ENCODE measurements at places on chromosomes 3 and 15. TPM values are rescaled to one million over a fixed set of nuclear protein-coding genes. Genes with fewer than 3 reads are reported as not detected.
A peak's percentile ranks its signal among the peaks of the same experiment; 100 is the strongest.

DNA sequence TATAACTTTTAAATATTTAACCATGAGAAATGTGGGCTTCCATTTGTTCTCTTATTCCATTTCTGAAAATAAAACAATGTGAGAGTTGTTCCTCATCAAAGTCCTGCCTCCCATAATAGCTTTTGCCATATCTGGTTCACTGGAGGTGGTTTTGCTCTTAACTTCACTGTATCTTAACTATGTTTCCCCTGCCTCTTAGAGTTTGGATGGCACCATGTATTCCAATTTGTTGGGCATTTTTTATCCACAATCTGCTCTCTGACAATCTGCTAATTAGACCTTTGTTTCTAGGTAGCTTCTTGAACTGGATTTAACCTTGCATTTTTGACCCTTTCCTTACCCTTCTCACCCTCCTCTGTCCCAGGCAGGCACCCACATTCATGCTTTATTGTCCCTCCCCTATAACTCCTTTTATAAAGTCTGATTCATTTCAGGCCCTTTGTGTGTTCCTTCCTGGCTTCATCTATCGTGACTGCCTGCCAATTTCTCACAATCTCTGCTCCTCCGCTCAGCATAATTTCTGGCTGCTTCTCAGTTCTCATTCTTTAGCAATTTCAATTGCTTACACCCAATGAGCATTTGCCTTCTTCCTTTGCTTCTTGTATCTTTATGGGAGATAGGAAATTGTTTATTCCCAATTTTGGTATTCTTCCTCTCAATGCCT lies 144.2 kb upstream of the ARHGEF26 start:
- no peaks in the 10 kb centered on the region for H3K4me1 ChIP-seq
- no peak overlapping the region for H3K27ac ChIP-seq
- no peaks in the 10 kb centered on the region for H3K27me3 ChIP-seq
- DNase-seq: no peak

DNA sequence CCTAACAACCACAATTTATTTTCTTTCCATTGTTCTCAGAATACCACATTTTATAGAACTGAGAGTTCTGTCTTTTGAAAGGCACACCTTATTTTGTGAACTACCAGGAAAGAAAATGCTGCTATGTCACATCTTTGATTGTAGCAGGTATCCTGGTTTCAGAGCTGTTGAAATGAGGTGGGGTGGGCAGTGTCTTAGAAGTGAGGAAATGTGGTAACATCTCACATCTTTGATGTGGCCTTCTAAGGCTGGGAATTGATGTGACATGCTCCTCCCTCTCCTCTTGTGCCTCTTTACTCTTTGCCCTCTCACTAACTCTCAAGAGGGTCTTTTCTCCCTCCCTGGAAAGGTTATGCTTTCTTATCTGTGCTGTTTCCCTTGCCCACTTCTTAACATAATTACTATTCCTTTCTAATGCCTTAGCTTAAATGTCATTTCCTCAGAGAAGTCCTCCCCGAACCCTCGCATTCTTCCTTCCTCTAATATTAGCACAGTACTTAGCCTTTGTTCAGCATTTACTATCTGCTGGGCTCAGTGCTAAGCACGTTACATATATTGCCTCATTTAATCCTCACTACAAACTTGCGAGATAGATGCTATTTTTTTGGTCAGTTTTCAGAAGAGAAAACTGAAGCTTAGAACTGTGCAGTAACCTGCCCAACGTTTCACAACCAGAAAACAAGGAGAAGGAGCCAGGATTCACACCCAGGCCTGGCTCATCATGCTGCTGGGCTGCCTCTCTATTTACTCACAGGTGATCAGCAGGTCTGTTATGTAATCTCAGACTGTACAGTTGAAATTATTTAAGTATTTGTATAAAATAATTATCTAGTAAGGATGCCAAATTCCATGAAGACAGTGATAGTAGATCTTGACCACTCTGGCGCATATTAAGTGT lies 24.0 kb upstream of the SPTSSB start:
- H3K4me3 ChIP-seq: no peak overlapping the region
- H3K36me3 ChIP-seq: peaks cover 4% of the 10 kb centered on the region
- peak; percentile 52 for DNase-seq
- peaks cover 34% of the 10 kb centered on the region for H3K4me1 ChIP-seq
- H3K27me3 ChIP-seq: peaks cover 42% of the 10 kb centered on the region

DNA sequence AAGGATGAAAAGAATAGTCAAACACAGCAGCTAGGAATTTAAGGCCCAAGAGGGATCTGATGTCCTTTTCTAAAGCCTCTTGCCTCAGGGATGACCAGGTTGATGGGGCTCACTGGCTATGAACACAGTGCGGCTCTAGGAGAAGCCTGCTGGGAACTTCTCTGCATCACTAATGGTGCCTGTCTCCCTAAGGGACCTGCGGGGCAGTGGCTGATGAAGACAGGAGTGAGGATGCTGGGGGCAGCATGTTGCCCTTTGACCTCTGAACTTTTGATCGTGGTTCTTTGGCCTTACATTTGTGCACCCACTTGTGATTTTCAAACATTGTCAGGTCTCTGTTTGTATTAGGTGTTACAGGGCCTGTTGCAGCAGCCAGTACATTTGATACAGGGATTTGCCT lies 64.9 kb upstream of the KLHL25 start:
- DNase-seq: no peak
- H3K36me3 ChIP-seq: no peaks in the 10 kb centered on the region
- H3K4me3 ChIP-seq: no peak overlapping the region
- H3K27ac ChIP-seq: no peak overlapping the region
- peaks cover 17% of the 10 kb centered on the region for H3K27me3 ChIP-seq

The MAP3K13 gene
- total RNA-seq: 10.2 TPM

- H3K27ac ChIP-seq: no peak overlapping the region
- no peak overlapping the region for H3K4me3 ChIP-seq
- no peaks in the 10 kb centered on the region for H3K27me3 ChIP-seq
- DNase-seq: no peak
- H3K36me3 ChIP-seq: no peaks in the 10 kb centered on the region
- H3K4me1 ChIP-seq: no peaks in the 10 kb centered on the region
Observed at GRCh38 chr3:147572970-147573340, 163.8 kb downstream of the ZIC1 start.

The ENTPD3 gene
- total RNA-seq: not detected

GRCh38 chr15:82197733-82198594 lies 64.6 kb downstream of the EFL1 start:
- H3K4me3 ChIP-seq: no peak overlapping the region
- peak; percentile 80 for DNase-seq
- H3K4me1 ChIP-seq: no peaks in the 10 kb centered on the region
- H3K27ac ChIP-seq: no peak overlapping the region

The VILL gene
- 11.7 TPM for total RNA-seq

GRCh38 chr3:119420196-119420595 lies 43.2 kb downstream of the TMEM39A start:
- DNase-seq: no peak
- H3K36me3 ChIP-seq: no peaks in the 10 kb centered on the region
- no peak overlapping the region for H3K4me3 ChIP-seq
- no peak overlapping the region for H3K27ac ChIP-seq

Measured in activated CD8-positive, alpha-beta T cell treated with anti-CD3 and anti-CD28 coated beads for 36 hours (primary cell).